Activated CD4-positive, alpha-beta T cell treated with anti-CD3 and anti-CD28 coated beads, Interleukin-2, amount 50 U/mL, for 1 hour (primary cell): ENCODE measurements at places on chromosomes 5 and 9.

- no peak for DNase-seq
Observed at GRCh38 chr5:96876292-96876850, at the start of gene ERAP2. TSS of gene ERAP2 (plus strand) at chr5:96876500. CDS start at chr5:96879686, 3,186 bp downstream.

DNA sequence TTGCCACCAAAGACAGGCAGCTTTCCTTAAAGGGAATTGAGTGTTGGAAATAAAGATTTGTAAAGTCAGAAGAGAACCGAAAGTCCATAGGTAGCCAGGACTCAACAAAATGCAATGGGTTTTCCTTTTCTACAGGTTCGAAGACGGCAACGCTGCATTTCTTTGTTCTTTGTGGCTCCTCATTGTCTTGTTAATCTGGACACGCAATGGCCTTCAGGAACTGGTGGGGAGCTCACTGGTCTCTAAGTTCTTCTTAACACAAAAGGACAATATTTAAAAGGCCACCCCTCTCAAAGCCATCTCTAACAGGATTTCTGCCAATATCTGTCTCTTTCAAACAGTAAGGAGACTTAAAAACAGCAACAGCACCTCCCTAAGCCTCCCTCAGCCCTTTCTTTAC is 170.6 kb downstream of the RMI1 start:
- no peak for DNase-seq

DNA sequence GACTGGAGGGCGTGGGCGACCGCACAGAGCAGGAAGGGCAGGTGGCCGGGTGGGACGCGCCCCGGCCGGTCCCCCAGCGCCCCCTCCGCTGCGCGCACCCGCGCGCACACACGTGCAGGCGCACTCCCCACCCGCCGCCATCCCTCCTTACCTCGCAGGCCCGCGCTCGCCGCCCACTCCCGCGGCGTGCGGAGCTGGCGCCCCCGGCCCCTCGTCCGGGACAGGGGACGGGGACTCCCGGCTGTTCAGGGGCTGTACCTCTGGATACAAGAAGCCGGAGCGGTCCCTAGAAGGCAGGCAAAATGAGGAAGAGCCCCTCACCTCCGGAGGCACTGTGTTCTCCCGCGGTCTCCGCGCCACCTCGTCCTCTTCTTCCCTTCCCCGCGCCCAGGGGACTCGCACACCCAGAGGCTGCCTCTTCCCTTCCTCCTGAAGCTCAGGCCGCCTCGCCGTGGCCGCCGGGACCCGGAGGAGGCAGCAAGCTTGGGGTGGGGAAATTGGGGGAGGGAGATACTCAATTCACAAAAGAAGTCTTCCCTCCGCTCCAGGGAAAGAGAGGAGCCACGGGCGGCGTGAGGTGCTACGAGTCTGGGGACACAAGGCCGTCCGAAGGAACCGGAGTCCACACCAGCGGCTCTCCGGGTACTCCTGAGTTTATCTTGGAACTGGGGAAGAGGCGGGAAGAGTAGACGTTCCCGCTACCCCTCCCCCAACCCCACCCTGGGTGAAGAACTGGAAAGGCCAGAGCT is 1.4 kb upstream of the GABRB2 start:
- no peak for DNase-seq

DNA sequence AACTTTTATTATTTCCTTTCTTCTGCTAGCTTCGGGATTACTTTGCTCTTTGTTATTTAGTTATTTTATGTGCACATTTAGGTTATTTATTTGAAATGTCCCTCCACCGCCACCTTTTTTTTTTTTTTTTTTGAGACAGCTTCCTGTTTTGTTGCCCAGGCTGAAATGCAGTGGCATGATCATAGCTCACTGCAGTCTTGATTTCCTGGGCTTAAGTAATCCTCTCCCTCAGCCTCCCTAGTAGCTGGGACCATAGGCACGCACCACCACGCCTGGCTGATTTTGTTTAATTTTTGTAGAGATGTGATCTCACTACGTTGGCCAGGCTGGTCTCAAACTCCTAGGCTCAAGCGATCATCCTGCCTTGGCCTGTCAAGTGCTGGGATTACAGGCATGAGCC is 38.5 kb downstream of the RIC1 start:
- DNase-seq = no peak

- DNase-seq = no peak
Observed at GRCh38 chr9:463455-464171, 248.9 kb downstream of the DOCK8 start.

GRCh38 chr5:110768138-110768860 is 29.5 kb downstream of the SLC25A46 start:
- no peak for DNase-seq

GRCh38 chr5:174307031-174307408 is 261.5 kb downstream of the NSG2 start:
- no peak for DNase-seq

DNA sequence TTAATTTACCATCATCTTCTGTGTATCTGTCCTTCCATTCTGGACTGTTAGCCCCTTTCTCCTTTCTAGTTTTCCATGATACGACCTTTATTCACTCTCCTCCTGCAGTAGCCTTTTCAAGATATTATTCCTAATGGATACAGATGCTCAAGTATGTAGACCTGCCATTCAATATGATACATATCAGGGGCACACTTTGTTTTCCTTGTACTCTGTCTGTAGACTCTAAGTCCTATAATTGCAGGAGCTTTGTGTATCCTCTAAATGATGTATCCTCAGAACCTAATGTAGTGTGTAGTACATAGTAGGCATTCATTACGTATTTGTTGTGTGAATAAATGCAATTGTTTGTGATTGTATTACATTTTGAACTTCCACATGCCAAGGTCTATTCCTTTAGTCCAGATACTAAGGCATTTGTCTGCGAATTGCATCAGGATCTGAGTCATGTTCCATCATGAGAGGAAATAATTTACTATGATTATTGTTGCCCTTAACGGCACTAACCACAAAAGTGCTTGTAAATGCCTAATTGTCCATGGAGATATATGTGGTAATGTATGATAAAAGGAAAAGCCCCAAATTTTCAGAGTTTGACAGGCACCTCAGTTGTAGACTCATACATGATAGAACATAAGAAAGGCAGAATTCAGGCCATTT is 57.1 kb upstream of the IZUMO3 start:
- DNase-seq = no peak

GRCh38 chr5:165039748-165040147 is 1534.3 kb downstream of the MAT2B start:
- no peak for DNase-seq

- DNase-seq = no peak
Observed at GRCh38 chr9:132109291-132109690, 29.6 kb upstream of the MED27 start.

DNA sequence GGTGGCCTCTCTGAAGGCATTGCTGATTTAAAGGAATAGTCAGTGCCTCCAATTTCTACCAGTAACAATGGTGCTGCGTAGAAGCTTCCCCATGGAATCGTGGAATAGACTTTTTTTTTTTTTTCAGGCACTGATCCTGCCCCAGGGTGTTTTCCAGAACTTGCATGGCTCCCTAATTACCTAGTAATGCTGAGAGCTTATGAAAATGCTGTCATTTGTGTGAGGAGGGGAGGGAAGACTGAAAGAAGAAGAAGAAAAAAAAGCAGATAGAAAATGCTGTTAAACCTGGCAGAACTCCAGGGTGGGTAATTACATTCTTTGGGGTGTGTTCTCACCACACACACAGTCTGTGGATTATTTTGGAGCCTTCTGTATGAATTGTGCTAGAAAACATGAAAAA is 4.8 kb upstream of the GRIA1 start:
- DNase-seq = no peak

DNA sequence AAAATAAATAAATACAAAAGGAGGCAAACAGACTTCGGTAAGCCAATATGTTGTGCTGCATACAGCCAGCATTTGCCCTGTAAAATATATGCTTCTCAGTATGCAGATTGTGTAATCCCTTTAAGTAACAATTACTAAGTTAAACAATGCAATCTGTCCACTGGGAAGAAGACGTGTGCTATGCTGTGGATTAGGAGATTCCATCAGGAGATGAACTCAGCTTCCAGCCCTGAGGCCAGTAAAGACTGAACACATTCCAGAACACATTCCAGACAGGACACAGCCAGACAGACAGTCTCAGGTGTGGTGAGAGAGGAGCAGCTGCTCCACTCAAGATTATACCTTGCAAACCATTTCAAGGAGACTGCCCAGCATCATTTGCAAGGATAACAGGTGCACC is 97.8 kb downstream of the MPDZ start:
- DNase-seq = no peak

DNA sequence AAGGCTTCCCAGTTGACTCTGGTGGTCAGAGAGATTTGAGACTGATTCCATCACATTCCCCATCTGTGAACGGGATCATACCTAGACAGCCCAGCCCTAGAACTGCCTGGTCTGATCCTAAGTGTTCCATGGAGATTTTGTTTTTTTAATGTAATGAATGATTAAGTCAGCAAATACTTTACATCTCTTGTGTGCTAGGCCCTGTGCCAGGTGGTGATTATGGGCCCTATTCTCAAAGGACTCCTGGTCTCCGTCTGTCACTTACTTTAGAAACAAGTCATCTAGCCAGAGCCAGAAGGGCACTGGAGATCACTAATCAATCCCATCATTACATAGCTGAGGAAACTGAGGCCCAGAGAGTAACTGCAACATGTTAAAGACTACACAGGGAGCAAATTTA is 1.1 kb upstream of the GPX3 start:
- no peak for DNase-seq

DNA sequence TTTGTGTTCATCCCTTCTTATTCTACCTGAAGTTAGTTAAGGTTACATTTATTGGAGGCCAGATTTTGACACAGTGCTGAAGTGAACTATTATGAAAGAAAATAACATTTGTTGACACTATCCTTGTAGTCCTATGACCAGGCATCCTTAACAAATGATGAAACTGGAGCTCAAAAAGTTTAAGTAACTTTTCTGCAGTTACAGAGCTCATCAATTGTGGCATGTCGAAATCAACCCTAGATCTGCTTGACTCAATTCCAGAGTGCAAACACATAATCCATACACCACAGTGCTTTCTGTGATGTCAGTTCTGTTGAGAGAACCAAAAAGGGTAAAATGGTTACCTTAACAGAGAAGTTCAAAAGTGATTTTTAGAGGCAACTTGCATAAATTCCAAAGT is 28.6 kb downstream of the KCNN2 start:
- no peak for DNase-seq

DNA sequence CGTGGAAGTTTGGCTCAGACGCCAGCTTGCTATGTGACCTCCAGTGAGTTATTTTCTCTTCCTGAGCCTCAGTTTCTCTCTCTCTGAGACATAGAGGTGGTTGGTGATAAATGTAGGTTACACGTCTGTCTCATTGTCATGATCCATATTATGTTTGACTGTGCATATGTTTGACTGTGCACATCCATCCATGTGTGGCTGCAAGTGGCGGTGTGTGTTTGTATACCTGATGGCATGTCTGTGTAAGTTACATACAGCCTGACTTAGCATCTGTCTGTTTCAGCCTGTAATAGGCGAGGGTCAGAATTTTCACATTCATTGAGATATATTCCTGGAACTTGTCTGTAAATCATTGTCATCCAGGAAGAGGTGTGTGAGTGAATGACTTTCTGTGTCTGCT is 3.3 kb downstream of the SPARC start:
- no peak for DNase-seq

DNA sequence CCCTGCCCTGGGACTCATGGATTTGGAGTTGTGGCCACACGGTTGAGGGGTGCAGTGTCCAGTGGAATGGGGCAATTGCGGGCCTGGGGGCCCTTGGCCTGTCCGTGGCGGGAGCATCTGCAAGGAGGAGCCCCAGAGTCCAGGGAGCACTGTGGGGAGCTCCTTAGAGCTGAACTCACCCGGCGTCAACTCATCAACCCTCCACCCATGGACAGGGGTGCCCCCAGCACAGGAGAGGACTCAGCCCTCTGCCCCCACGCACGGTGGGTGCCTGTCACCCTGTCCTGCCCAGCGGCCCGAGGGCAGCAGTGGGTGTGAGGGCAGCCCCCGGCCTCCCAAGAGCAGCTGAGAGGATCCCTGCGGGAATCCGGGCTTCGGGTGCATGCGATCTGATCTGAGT is 550 bp upstream of the SLC6A18 start:
- DNase-seq = no peak

- no peak for DNase-seq
Observed at GRCh38 chr9:69917743-69918142, 97.1 kb downstream of the CFAP95 start.

- no peak for DNase-seq
Observed at GRCh38 chr9:28999057-28999456, 1425.8 kb upstream of the C9orf72 start.

- no peak for DNase-seq
Observed at GRCh38 chr9:83699615-83700014, 8.1 kb downstream of the UBQLN1 start.

DNA sequence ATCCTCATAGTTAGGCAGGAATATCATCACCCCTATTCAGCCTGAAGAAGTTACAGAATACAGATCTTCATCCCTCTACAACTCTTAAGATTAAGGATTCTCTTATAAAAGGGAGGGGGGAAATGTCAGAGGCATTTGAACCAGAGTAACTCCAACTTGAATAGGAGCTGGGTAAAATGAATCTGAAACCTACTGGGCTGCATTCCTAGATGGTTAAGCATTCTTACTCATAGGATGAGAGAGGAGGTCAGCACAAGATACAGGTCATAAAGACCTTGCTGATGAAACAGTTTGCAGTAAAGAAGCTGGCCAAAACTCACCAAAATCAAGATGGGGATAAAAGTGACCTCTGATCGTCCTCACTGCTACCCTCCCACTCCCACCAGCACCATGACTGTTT is 14.4 kb downstream of the FREM1 start:
- DNase-seq = no peak

DNA sequence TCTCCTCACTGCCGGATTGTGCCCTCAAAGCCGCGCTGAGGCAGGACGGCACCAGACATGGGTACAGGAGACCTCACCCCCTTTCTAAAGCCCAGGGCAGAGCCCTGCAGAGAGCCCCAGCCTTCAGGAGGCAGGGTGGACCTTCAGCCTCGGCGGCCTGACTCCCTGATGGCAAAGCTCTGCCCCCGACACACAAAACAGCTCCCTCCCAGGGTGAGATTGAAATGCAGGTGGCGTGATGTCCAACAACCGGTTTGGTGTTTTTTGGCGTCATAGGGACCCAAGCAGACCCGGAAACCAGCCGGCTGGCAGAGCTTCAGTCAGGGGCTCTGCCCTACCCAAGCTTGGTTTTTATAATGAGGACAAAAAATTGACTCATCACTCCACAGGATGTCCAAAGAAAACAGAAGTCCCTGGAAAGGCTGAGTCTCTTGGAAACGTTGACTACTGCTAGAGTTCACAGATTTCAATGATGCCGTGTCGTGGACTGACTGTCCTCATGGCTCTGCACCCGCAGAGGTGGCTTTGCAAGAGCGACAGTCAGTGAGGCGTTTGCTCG is 275.2 kb upstream of the IRX1 start:
- DNase-seq = no peak

DNA sequence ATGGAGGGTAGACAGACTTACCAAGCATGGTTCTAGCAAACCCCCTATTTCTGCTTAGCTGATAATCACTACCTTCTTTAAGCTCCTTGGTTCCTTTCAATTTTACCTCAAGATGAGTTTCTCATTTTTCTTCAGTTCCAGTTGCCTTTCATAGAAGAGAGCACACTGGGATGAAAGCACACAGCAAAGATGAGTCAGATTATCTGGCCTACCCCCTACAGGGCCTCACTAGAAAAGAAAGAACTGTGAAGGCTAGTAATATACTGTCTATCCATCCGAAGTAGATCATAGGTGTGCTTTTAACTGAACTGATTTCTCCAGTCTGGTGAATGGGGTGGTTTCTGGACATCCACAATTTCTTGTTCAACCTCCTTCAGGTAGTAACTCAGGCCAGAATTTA is 122.5 kb downstream of the TRPM3 start:
- DNase-seq = no peak
